ENCODE measurements at places on chromosomes 1 and 21. TPM values are rescaled to one million over a fixed set of nuclear protein-coding genes. Genes with fewer than 3 reads are reported as not detected.

TPTE gene
- not detected for total RNA-seq

DNALI1 gene
- 0.51 TPM for total RNA-seq

NPR1 gene
- total RNA-seq = 56.5 TPM

NOC2L gene
- total RNA-seq = 70.5 TPM

MMP23B gene
- not detected for total RNA-seq

SLC44A5 gene
- total RNA-seq = 1.7 TPM

CD5L gene
- total RNA-seq = not detected

ANKRD45 gene
- total RNA-seq = 0.17 TPM

HENMT1 gene
- 1.5 TPM for total RNA-seq

LENEP gene
- not detected for total RNA-seq

SERPINC1 gene
- total RNA-seq = not detected

MAP10 gene
- 1.2 TPM for total RNA-seq

TMEM52 gene
- total RNA-seq = not detected

TCEA3 gene
- 1.7 TPM for total RNA-seq

TRAF3IP3 gene
- total RNA-seq = not detected

PM20D1 gene
- total RNA-seq = 0.05 TPM

SPOCD1 gene
- 2.0 TPM for total RNA-seq

TSTD1 gene
- total RNA-seq = 6.8 TPM

ACTL8 gene
- not detected for total RNA-seq

All from dermis blood vessel endothelial cell (primary cell).